Effector memory CD4-positive, alpha-beta T cell (primary cell): ENCODE measurements at places on chromosomes 5 and 9.

DNA sequence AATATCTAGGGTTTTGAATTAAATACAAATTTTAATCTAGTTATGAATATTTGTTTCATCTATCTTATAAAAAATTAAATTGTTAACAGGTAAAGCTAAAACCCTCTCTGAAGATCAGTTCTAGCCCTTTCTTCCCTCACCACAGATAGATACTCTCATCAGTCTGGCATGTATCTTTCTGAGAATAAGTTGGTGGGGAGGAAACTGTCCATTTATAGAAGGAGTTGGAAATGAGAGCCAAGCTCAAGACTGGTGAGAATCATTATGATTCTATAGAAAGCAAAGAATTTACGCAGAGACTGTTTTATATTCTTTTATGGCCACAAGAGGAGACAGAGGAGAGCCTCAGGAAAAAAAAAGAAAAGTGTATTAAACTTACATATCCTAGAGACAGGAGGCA is 59.0 kb downstream of the STARD4 start:
- H3K36me3 ChIP-seq, result peaks cover 39% of the 10 kb centered on the region
- H3K27ac ChIP-seq, result no peak overlapping the region
- H3K4me3 ChIP-seq, result no peak overlapping the region
- DNase-seq, result no peak
- H3K4me1 ChIP-seq, result no peaks in the 10 kb centered on the region

DNA sequence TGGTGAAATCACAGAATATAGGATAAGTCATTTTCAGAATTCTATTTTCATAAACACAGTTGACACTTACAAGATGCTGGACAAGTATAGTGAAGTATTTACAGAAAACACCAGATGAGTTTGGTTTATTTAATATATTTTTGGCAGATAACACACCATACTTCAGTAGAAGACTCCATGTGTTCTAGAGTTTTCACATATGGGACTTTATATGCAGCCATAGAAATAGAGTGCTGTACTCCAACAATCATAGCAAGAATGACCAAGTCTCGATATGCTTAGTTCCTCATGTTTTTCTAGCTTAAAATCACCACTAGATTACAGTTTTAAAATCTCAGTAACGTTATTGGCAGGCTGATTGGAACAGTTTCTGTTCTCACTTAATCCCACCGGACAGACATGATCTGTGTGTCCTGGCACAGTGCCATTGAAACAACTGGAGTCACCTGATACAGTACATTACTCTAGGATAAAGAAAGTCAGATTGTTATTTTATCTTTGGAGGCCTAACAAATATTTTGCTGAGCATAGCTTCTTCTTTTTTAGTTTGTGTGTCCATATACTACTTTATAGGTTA is 45.8 kb upstream of the ERBIN start:
- no peak for DNase-seq
- H3K27ac ChIP-seq, result no peak overlapping the region
- no peak overlapping the region for H3K4me3 ChIP-seq
- no peaks in the 10 kb centered on the region for H3K36me3 ChIP-seq
- H3K4me1 ChIP-seq, result no peaks in the 10 kb centered on the region

DNA sequence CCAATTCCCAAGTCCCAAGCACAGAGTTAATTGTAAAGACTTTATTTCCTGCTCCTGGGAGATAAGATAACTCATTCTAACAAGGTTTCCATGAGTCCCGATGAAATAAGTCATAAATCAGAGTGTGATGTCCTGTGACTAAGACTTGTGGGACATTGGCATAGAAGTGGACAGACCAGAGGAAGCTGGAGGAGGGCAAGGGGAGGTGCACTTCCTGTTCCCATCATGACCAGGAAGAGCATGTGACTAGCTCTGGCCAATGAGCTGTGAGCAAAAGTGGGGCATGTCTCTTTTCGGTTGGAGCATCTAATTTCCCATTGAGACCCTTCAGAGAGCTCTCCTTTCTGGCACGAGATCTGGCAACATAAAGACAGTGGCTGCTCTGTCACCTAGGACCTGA is 100.4 kb downstream of the ZNF354C start:
- no peak overlapping the region for H3K4me3 ChIP-seq
- no peaks in the 10 kb centered on the region for H3K36me3 ChIP-seq
- H3K4me1 ChIP-seq, result no peaks in the 10 kb centered on the region
- no peak overlapping the region for H3K27ac ChIP-seq
- no peak for DNase-seq

GRCh38 chr9:2116073-2116472 is 100.9 kb downstream of the SMARCA2 start:
- no peaks in the 10 kb centered on the region for H3K4me1 ChIP-seq
- H3K27me3 ChIP-seq, result no peaks in the 10 kb centered on the region
- no peak overlapping the region for H3K4me3 ChIP-seq
- DNase-seq, result no peak
- H3K36me3 ChIP-seq, result peaks cover 80% of the 10 kb centered on the region

DNA sequence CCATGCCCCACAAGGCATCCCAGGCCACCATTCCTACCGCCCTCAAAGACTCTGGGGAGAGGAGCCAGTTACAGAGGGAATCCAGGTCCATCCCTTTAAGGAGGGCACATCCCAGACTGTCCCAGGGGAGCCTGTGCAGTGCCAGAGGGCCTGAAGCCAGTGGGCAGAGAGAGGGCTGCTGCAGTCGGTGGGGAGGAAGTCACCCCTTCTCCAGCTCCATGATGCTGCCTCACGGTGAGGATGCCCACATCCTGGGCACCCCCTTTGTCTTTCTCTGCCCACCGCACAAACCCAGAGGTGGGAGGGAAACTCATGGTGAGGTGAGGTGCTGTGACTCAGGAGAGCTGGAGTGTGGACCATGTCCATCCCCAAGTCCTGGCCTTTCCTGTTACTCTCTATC is 26.2 kb upstream of the ANKRD33B start:
- H3K4me3 ChIP-seq, result no peak overlapping the region
- peaks cover 12% of the 10 kb centered on the region for H3K4me1 ChIP-seq
- no peak overlapping the region for H3K27ac ChIP-seq
- no peak for DNase-seq
- H3K27me3 ChIP-seq, result no peaks in the 10 kb centered on the region

- no peaks in the 10 kb centered on the region for H3K4me1 ChIP-seq
- H3K36me3 ChIP-seq, result no peaks in the 10 kb centered on the region
- no peak overlapping the region for H3K27ac ChIP-seq
- H3K4me3 ChIP-seq, result no peak overlapping the region
Measured at GRCh38 chr5:170109059-170110031, 3.6 kb downstream of the FOXI1 start.

- DNase-seq, result no peak
- H3K36me3 ChIP-seq, result peaks cover 54% of the 10 kb centered on the region
- H3K4me1 ChIP-seq, result no peaks in the 10 kb centered on the region
- H3K27me3 ChIP-seq, result no peaks in the 10 kb centered on the region
- H3K27ac ChIP-seq, result no peak overlapping the region
Measured at GRCh38 chr9:33130961-33131789, 36.0 kb downstream of the B4GALT1 start.

DNA sequence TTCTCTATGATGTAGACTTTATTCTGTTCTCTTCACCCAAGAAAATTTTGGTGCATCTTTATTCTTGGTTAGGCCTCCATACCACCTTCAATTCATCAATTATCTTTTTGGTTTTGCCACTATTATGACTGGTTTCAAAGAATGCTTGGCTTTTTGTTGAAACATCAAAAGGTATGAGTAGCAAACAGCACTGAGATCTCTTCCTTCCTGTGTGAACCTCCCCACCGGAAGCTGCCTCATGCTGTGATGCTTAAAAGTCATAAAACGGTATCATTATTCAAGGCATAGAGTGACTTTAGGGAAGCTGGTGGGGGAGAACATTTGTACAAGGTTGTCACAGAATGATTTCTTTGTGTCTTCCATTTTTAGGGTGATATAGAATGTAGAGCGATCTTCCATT is 70.6 kb downstream of the IQGAP2 start:
- H3K27ac ChIP-seq, result peak overlapping the region; percentile 49
- no peaks in the 10 kb centered on the region for H3K36me3 ChIP-seq
- H3K4me3 ChIP-seq, result no peak overlapping the region
- peaks cover 29% of the 10 kb centered on the region for H3K4me1 ChIP-seq

DNA sequence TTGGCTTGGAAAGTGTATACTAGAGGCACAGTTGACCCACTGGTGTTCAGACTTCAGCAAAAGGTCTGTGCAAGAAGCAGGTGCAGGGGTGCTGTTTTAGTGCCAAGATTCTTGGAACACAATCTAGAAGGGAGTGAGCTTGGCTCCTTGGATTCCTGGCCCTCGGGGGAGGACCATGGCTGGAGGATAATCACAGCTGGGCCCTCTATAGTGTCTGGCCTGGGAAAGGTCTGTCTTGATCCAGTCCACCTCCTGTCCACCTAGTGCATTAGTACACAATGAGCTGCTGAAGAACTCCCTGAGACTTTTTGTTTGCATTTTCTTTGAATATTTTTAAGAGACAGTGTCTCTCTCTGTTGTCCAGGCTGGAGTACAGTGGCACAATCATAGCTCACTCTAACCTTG is 50.4 kb upstream of the PLPP1 start:
- no peak for DNase-seq
- no peaks in the 10 kb centered on the region for H3K27me3 ChIP-seq
- H3K4me1 ChIP-seq, result peaks cover 3% of the 10 kb centered on the region
- H3K27ac ChIP-seq, result no peak overlapping the region
- no peak overlapping the region for H3K4me3 ChIP-seq

DNA sequence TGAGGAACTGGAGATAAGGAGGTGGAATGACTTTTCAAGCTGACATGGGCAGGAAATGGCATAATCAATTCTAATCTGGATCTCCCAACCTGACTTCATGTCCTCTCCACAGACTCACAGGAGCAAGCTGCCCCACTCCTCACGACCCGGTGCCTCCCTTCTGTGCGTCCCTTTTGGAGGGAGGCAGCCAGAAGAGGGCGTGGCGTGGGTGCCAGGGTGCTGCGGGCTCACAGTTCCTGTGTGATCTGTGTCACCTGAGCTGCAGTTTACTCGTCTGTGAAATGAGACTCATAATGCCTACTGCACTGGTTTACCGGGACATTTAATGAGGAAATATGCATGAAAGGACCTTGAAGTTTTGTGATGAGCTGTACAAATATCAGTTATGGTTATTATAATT is 207.4 kb downstream of the DAB2IP start:
- no peaks in the 10 kb centered on the region for H3K27me3 ChIP-seq
- H3K27ac ChIP-seq, result no peak overlapping the region
- no peaks in the 10 kb centered on the region for H3K36me3 ChIP-seq
- no peaks in the 10 kb centered on the region for H3K4me1 ChIP-seq
- no peak for DNase-seq

GRCh38 chr5:108760512-108760911 is 12.8 kb downstream of the FER start:
- no peak overlapping the region for H3K27ac ChIP-seq
- no peaks in the 10 kb centered on the region for H3K4me1 ChIP-seq
- DNase-seq, result no peak
- H3K4me3 ChIP-seq, result no peak overlapping the region
- H3K27me3 ChIP-seq, result no peaks in the 10 kb centered on the region
- H3K36me3 ChIP-seq, result no peaks in the 10 kb centered on the region

DNA sequence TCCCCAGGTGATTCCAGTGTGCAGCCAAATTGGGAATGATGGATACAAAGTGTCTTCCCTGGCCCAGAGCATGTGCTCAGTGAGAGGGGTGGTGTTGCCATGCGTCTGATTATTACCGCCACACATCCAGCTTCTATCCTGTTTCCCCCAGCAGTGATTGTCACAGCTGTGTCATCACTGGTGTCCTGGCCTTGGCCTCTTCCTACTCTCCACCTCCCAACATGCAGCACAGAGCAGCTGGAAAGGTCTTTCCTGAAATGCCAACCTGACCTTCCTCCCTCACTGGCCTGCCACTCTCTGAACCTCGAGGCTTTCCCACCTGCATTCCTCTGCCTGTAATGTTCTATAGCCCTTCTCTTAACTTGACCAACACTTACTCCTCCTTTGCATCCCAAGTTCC is 60.0 kb downstream of the TMOD1 start:
- no peak overlapping the region for H3K4me3 ChIP-seq
- H3K27me3 ChIP-seq, result no peaks in the 10 kb centered on the region
- DNase-seq, result no peak
- H3K27ac ChIP-seq, result no peak overlapping the region
- H3K36me3 ChIP-seq, result no peaks in the 10 kb centered on the region
- H3K4me1 ChIP-seq, result no peaks in the 10 kb centered on the region
